Activated CD4-positive, alpha-beta T cell treated with anti-CD3 and anti-CD28 coated beads, Interleukin-2, amount 50 U/mL, for 48 hours (primary cell): ENCODE measurements at places on chromosomes 12 and 14.

- no peak for DNase-seq
Observed at GRCh38 chr12:102423462-102423861, 56.9 kb downstream of the IGF1 start.

GRCh38 chr14:64725879-64726584 is 21.8 kb downstream of the PLEKHG3 start:
- DNase-seq, result no peak

DNA sequence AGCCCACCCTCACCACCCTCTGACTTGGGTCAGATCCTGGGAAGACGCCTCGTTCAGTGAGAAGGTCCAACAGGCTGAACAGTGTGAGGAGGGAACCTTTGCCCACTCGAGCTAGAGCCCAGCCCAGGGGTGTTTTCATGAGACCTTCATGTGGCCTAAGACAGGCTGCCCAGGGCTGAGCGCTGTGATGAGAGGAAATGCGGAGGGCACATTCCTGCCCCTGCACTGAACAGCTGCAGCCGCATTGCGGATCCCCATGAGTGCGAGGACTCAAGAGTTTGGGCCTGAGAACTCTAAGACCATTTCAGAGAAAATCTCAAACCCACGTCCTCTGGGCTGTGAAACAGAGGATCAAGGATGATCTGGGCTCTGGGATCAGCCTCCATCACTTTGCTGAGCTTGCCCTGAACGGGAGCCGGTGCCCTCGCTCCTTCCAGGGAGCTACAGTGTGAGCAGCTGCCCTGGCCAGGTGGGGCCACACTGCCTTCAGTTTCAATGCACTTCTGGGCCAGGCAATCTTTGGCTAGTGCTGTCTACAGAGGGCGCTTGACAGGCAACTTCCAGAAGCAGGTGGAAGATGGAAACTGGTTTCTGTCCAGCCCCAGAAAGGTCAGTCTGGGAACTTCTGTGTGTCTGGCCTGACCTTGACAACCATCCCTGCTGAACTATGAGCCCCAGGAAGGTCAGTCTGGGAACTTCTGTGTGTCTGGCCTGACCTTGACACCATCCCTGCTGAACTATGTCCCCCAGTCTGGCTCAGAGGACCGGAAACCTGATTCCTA is 43.5 kb upstream of the P2RX7 start:
- no peak for DNase-seq

DNA sequence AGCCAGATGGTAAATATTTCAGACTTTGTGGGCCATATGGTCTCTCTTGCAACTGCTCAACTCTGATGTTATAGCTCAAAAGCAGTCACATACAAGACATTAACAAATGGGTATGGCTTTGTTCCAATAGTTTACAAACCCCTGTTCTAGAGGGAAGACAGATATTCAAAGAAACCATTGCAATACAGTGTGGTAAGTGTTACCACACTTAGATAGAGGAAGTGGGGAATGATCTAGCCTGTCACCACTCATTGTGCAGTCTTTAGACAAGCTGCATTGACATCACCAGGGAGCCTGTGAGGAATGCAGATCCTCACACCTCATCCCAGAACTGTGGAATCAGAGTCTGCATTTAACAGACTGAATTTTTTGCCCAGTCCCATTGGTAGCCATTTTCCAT is 80.0 kb upstream of the RGS6 start:
- no peak for DNase-seq

- no peak for DNase-seq
Observed at GRCh38 chr14:90644882-90645281, 171.3 kb downstream of the TTC7B start.

DNA sequence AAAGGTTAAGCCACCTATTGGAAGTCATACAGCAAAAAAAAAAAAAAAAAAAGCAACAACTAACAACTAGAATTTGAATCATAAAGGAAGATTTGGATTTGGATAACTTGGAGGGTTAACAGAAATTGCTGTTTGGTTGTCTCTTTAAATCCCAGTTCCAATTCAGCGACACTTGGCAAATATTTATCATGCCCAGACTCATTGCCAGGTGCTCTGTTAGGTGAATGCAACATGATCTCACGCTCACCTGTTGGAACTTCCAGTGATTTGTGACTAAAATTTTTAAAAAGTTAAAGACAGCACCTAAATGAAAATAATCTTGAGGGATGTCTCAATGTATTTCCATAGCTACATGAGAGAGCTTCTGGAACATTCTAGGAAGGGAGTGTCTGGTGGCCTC is 103.7 kb downstream of the TBX3 start:
- DNase-seq, result no peak

DNA sequence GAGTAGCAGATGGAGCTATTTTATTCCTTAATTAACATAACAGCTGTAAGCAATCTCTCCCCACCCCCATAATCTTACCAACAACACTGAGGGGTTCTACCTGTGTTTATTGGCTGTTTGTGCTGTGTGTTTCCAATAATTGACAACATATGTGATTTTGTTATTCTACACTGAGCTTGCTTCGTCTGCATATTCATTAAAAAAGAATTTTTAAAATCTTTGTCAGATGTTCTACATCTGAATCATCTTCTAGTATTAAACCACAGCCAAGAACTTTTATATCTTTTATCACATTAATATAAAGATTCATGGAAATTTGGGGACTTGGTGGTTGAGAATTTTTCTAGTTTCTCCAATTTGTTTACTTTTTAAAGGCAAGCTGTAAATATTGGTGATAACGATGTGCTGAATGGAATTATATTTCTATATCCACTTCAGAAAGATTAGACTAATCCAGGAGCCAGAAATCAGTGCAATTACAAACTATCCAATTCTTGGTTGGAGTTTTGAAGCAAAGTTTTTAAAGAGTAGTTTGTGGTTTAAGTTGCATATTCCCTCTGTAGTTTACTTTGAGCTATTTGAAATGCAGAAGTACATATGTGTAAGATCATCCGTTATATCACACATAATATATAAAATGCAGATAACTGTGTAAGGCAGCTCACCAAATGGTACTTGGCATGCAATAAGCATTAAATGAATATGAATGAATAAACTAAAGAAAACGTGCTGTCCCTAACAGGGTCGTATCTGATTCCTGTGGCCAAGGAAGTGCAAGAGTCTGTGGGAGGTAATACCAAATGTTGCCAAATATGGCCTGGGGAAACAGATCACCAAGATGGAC is 206.9 kb downstream of the PELI2 start:
- no peak for DNase-seq

DNA sequence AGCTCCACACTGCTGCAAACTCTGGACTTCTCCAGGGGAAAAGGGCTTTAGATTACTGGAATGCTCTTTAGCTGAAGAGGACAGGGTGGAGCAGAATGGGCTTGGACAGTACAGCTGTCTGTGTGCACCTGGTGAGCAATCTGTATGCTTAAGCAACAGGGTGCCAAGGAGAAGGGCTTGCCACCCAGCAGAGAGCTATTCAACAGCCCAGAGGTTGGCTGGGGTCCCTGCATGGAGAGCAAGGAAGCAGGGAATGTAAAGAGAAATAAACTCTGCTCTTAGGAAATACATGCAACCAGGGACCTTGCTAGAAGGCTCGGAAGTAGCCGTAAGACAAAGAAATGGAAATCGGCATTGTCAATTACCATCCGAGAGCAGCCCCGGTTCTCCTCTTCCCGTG is 53.0 kb upstream of the CORO1C start:
- DNase-seq, result no peak

DNA sequence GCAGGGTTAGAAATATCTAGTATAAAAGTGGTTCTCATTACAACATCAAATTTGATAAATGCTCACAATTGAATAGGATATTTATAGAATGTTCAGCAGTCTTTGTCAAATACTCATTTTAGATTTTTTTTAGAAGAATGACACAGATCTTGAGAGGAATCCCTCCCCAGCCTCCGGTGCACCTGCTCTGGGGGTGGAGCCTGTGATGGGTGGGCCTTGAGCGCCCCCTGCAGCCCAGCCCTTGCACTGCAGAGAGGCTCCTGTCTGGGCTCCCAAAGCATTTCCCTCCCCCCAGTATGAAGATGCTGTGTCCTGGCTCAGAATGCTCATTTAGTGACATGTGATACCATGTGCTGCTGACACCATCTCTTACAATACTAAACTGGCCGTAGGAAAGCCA is 792.3 kb downstream of the TMEM121 start:
- peak; percentile 73 for DNase-seq

DNA sequence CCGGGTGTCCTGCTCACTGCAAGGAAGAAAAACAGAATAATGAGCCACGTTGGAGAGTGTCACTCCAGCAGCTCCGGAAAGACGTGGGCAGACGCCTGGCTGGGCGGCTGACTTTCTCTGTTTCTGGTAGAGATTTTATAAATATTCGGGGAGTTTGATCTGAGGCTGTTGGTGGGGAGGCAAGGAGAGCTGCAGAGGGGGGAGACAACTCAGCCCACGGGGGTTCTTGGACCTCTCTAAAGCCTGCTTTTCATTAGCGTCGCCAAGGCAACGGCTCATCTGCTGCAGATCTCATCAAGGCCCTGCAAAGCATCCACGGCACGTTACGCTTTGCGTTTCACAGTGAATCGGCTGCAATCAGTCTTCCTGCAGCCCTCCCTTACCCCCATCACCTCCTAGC is 207.2 kb downstream of the ZFP36L1 start:
- no peak for DNase-seq

GRCh38 chr12:18383203-18383602 is 121.9 kb downstream of the PIK3C2G start:
- DNase-seq, result no peak
